ENCODE measurements at places on chromosomes 11 and 22.

DNA sequence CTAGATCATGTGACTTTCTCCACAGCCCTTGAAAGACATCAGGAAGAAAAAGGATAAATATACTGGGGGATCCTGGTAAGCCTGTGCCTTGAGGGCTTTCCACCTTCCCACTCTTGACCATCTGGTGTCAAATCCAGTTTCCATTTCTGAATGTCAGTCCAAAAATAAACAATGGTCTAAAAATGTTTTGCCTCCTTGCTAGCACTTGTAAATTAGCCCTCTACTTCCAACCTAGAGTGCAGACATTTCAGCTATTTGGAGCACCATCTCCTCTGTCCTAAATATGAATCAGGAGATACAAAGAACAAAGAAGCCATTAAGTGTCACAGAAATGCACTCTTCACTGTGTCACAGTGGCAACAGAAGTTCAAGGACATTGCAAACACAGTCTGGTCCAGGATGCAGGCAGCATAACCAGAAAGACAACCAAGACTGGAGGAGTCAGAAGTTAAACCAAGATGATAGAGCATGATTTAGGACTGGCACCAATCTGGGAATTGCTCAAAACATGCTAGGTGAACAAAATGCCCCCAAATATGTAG is 88.1 kb downstream of the CCDC34 start:
- DNase-seq = no peak

- no peak for DNase-seq
Observed at GRCh38 chr11:13760115-13760514, 91.6 kb downstream of the FAR1 start.

DNA sequence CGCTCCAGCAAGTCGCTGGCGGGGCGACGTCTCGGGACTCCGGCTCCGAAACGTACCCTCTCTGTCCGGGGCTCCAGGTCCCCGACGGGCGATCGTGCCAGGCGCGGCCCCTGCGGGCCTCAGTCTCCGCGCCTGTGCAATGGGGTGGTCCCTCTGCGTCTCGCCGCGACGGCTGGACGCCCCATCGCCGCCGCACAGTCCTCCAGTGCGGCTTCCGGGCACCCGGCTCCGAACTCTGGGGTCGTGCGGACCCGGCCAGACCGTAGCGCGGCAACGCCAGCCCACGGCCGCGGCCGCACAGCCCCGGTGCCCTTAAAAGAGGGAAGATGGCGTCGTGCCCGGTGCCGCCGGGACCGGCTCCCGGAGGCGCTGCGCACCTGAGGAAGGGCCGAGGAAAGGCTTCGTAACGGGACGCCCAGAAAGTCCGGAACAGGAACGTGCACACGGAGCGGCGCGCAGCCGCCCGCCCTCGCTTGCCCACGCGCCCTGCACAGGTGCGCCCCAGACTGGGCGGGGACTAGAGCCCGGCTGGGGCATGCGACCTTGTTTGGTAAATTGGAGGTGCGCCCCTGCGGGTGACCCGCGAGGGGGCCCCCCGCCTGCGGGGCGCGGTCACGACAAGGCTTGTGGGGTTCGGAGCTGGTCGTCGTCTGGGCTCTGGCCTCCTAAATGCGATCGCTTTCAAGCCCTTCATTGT is 525 bp downstream of the BIK start:
- DNase-seq = peak; percentile 45

GRCh38 chr11:62842171-62842741 is 2.9 kb upstream of the WDR74 start:
- DNase-seq = peak; percentile 24

DNA sequence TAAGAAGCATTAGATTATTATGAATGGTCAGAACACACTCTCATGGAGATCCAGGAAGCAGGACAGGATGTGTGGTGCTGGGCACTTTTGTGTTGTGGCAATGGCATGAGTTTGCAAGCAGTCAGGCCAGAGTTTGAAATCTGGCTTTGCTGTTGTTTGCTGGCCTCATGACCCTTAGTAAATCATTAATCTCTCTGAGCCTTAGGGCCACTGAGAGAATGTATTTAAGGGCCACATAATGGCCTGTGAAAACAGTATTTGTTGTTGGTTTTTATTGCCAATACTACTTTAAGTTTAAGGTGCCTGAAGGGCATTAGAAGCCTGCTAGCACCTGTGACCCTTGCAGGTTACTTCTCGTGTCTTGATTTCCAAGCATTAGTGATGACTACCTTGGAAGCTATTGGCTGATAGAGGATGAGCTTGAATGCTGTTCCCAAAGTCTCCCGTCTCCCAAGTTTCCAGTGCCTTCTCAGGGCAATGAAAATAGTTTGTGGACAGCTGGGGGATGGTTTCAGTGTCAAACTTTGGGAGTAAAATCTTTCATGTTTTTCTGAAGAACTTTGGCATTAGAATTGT is 24.6 kb downstream of the STIM1 start:
- DNase-seq = no peak

DNA sequence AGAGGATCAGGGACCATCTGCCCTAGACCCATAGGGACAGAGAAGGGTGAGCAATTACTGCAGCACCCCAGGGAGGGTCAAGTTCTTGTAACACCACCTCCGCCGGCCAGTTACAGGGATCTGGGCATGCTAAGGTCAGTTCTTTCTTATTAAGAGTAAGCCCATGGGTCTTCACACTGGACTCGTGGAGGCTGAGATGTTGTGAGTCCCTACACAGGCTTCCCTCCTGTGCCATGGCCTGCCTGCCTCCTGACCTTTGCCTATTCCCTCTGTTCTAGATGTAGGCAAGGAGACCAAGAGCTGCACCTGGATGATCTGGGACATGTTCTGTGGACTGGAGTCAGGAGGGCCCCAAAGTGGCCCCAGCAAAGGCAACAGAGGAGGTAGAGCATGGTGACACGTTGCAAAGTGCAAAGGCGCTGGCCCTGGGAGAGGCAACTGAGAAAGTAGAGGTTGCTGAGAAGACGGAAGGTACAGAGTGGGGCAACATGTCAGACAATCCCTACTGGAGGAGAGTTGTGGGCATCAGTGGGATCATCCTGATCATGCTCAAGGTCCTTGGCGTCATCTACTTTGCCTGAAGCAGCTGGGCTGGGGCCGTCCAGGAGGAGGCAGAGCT is 16.3 kb upstream of the GNAZ start:
- no peak for DNase-seq

- DNase-seq = no peak
Observed at GRCh38 chr11:105642870-105643269, 33.0 kb downstream of the GRIA4 start.

- DNase-seq = no peak
Observed at GRCh38 chr11:1042626-1043562, 6.4 kb upstream of the MUC6 start.
